Activated naive CD4-positive, alpha-beta T cell treated with anti-CD3 and anti-CD28 coated beads for 36 hours (primary cell): ENCODE measurements at places on chromosomes 4 and X. TPM values are rescaled to one million over a fixed set of nuclear protein-coding genes. Genes with fewer than 3 reads are reported as not detected.

- H3K36me3 ChIP-seq = peaks cover 18% of the 10 kb centered on the region
- H3K27ac ChIP-seq = no peak overlapping the region
- H3K27me3 ChIP-seq = no peaks in the 10 kb centered on the region
- DNase-seq = no peak
- peaks cover 45% of the 10 kb centered on the region for H3K4me1 ChIP-seq
Measured at GRCh38 chrX:118566359-118566758, 70.7 kb downstream of the DOCK11 start.

BST1 gene
- total RNA-seq = 0.96 TPM

RNF4 gene
- total RNA-seq = 73.1 TPM

ADAMTS3 gene
- not detected for total RNA-seq

GRCh38 chr4:173526027-173526482 is 4.0 kb downstream of the HAND2 start:
- H3K27me3 ChIP-seq = peaks cover 82% of the 10 kb centered on the region
- no peak overlapping the region for H3K27ac ChIP-seq
- no peak for DNase-seq
- peaks cover 26% of the 10 kb centered on the region for H3K4me1 ChIP-seq

DNA sequence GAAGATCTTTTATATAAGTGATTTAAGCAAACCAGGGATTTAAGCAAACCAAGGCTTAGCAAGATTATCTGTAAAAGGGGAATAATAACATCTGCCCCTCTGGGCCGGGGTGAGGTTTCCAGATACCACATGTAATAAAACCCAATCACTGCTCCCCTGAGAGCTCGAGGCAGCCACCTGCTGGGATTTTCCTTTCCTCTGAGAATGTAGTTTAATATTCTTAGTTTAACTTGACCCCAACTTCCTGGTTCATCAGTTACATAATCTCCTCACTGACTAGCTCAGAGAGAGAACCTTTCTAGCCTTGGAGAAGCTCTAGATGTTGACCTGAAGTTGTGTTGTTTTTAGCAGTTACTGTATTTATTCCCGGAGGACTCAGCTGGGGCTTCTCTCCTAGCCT is 322.4 kb downstream of the ARHGAP10 start:
- H3K36me3 ChIP-seq = peaks cover 8% of the 10 kb centered on the region
- H3K4me1 ChIP-seq = peaks cover 71% of the 10 kb centered on the region
- no peaks in the 10 kb centered on the region for H3K27me3 ChIP-seq
- peak; percentile 25 for DNase-seq
- H3K4me3 ChIP-seq = no peak overlapping the region

TMSB15A gene
- total RNA-seq = 1.5 TPM

SNX25 gene
- 11.0 TPM for total RNA-seq
